ENCODE measurements at places on chromosomes 3 and 15.

GRCh38 chr3:175378348-175378747 is 519.2 kb downstream of the NAALADL2 start:
- DNase-seq, result no peak

- DNase-seq, result no peak
These were observed 31.6 kb downstream of the SLC22A14 start for GRCh38 chr3:38313695-38314094.

DNA sequence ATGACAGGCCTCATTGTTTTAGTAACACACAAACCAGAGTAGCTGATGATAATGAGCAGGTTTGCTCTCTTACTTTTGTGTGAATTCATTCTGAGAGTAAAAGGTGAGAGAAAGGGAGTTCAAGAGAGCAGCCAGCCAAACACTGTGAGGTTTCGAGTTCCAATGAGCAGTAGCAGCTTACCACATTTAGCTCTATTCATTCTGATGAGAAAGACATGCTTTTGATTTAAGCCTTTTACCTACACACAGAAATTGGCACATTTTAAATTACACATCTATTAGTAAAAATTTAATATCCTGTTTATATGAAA is 28.0 kb downstream of the GLDN start:
- DNase-seq, result no peak

- DNase-seq, result no peak
These were observed 475 bp downstream of the FAM107A start for GRCh38 chr3:58576716-58577115.
